ENCODE measurements at places on chromosomes 2 and 18.

- DNase-seq, result no peak
Measured at GRCh38 chr18:13536578-13536977, 189.8 kb downstream of the FAM210A start.

GRCh38 chr18:54684784-54685183 lies 93.7 kb downstream of the DYNAP start:
- no peak for DNase-seq

DNA sequence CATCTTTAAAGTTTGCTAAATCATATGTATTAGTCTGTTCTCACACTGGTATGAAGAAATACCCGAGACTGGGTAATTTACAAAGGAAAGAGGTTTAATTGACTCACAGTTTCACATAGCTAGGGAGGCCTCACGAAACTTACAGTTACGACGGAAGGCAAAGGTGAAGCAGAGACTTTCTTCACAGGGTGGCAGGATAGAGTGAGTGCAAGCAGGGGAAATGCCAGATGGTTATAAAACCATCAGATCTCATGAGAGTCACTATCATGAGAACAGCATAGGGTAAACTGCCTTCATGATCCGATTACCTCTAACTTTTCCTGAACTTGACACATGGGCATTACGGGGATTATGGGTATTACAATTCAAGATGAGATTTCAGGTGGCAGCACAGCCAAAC lies 1075.2 kb upstream of the NRXN1 start:
- DNase-seq, result no peak

- DNase-seq, result no peak
Measured at GRCh38 chr2:170817093-170818035, 677 bp downstream of the GAD1 start.

DNA sequence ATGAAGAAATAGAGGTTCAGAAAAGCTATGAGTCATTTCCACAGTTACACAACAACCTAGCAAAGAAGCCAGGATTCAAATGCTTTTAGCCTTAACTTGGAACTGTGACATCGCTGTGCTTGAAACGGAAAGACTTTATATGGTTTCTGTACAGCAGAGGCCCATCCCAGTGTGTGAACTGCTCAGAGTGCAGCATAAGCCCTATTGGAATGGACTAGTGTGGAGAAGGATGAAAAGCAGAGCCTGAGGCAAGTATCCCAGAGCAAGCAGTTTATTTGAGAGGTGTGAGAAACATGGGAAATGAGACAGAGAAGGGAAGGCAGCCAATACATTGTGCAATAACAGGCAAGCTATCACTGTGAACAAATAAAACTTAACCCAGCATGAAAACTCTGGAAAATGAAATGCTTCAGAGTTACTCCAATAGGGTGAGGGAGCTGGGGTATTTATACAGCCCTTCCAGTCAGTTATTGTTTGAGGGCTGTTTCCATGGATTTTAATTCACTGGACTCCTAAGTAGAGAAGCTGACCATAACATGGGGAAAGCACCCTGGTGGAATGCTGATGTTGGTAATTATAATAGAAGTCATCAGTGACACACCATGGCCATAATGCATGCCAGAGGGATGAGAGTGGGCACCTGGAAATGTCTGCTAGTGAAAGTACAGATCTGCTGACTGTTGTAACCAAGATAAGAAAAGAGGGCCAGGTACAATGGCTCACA lies 254.0 kb upstream of the POU3F3 start:
- no peak for DNase-seq

- DNase-seq, result no peak
Measured at GRCh38 chr2:148918554-148918953, 43.5 kb downstream of the KIF5C start.

DNA sequence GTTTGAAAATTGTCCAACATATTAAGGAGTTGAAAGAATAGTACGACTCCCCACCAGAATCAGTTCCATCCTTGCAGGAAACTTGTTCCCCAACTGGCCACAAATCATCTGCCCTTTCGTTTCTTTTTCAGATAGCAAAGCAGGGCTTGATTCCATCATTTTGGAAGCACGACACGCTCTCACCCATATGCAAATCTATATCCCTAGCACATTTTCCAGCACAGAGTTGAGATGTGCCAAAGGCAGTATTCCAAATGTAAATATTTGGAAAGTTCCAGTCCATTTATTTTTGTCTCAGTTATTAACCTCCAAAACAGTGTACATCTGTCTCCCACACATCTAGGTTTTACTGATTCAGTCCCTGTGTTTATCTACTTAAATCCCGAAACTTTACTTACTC lies 128.8 kb upstream of the BCL2L11 start:
- no peak for DNase-seq

DNA sequence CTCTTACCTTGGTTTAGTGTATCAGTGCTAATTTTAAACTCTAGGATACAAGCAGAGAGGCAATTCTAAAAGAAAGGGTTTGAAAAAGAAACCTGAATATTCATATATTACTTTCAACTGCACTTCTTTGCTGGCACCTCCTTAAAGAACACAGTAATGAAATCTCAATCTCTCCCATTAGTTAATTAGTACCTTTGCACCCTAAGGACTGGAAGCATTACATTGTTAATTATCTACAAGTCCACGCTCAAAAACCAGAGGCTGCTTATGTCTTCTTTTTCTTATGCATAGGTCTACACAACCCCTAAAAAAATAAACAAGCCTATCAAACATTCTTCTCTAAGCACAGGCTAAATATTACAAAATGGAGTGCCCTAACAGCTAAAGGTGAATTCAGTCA lies 20.2 kb downstream of the EPHA4 start:
- DNase-seq, result no peak

DNA sequence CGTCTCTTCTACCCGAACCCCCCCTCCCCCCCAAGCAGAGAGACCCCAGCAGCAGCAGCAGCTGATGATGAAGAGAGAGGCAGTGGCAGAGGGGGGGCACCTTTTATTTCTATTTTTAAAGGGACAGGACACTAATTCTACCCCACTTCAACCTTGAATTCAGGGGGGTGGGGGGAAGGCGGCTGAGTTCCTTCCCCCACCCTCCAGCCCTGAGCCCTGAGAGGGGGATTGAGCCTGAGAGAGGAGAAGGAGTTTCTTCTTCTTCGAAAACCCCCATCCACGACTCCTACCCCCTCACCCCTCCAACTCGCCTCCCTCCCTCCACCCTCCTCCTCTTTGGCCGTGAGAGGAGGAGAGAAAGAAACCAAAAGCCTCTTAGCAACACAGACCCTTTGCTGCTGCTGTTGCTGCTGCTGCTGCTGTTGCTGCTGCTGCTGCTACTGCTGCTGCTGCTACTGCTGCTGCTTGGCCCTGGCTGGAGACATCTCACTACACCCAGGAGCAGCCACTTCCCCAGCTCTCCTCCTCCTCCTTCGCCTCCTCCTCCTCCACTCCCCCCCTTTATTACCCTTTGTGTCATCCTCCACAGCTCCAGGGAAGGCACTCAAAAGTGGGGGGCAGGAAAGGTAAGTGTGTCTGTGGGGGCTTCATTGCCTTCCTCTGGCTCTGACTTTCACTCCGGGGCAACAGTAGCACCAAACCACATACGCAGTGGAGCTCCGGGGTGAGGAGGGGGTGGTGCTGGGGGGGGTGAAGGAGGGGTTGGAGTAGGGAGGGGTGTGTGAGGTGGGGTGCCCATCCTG lies at the start of gene MBD5:
Gene MBD5 (plus strand): TSS at position 33 of the 803 bp plus-strand sequence.
- no peak for DNase-seq

DNA sequence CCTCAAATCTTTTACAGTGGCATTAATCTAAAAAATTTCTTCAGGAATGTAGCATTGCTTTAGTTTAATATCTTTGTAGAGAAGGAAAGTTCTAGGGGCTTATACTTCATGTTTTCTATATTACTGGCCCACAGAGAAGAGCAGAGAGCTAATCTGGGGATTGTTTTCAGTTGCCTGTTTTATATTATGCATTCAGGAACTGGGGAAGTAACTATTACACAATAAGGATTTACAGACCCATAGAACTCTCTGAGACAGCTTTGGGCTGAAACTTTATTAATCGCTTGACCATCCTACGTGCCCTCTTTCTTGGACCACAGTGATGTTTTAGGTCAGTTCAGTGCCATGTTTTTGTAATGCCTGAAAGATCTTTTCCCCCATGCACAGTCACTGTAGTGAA lies 29.9 kb downstream of the BIRC6 start:
- no peak for DNase-seq

- no peak for DNase-seq
Measured at GRCh38 chr2:212733273-212733672, 194.7 kb upstream of the ERBB4 start.

GRCh38 chr18:9519399-9519798 lies 44.1 kb downstream of the RALBP1 start:
- DNase-seq, result no peak

- no peak for DNase-seq
Measured at GRCh38 chr2:192327576-192327975, 132.8 kb upstream of the TMEFF2 start.

GRCh38 chr2:168245074-168245825 lies 2.1 kb downstream of the STK39 start:
- no peak for DNase-seq

GRCh38 chr2:134906726-134907125 lies 11.9 kb upstream of the CCNT2 start:
- DNase-seq, result no peak

DNA sequence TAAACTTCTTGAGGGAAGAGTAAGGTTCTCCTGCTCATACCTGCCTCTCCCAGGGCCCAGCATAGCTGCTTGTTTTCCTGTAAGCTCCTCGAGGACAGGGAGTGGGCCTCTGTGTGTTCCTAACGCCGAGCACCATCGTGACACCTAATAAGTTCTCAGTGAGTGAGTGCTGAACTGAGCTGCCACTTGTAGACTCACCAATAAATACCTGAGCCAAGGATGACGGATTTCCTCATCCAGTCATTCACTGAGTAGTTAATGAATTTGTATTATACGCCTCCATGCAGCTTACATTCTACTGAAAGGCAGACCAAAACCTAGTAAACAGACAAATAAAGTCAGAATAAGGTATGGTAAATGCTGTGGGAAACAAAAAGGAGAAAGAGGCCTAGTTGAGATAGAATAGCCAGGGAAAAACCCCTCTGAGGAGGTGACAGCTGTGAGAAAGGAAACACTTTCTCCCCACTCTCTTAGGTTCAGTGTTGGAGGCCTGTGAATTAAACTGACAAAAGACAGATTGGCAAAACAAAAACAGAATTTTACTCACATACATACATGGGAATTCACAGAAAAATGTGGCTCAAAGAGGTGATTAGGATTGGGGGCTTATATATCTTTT lies 138.6 kb downstream of the B3GNT2 start:
- no peak for DNase-seq

- DNase-seq, result peak; percentile 76
Measured at GRCh38 chr2:58240670-58241545, at the start of gene FANCL. TSS of gene FANCL (minus strand) at chr2:58241325. CDS start at chr2:58241313, 12 bp downstream.

- DNase-seq, result no peak
Measured at GRCh38 chr2:232240906-232241305, 137.6 kb upstream of the ALPP start.

- no peak for DNase-seq
Measured at GRCh38 chr2:18630541-18630940, 41.2 kb upstream of the NT5C1B start.

DNA sequence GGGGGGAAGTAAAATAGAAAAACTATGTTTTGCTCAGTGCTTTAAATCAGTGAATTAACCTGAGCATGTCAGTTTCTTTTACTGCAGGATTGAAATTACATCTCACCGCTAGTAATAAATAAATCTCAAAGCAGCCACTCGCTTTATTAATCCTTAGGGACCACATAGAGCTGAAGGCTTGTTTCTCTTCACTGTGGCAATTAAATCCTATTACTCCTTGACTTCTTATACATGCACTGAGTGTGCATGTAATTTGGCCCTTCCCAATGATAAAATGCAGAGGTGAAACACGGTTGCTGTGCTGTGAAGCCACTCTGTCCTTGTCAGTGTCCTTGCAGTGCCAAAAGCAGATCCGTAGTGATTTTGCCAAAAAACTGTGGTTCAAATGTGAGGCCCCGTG lies 77.1 kb upstream of the RBM44 start:
- no peak for DNase-seq

- no peak for DNase-seq
Measured at GRCh38 chr18:13398631-13399030, 180.1 kb downstream of the LDLRAD4 start.

DNA sequence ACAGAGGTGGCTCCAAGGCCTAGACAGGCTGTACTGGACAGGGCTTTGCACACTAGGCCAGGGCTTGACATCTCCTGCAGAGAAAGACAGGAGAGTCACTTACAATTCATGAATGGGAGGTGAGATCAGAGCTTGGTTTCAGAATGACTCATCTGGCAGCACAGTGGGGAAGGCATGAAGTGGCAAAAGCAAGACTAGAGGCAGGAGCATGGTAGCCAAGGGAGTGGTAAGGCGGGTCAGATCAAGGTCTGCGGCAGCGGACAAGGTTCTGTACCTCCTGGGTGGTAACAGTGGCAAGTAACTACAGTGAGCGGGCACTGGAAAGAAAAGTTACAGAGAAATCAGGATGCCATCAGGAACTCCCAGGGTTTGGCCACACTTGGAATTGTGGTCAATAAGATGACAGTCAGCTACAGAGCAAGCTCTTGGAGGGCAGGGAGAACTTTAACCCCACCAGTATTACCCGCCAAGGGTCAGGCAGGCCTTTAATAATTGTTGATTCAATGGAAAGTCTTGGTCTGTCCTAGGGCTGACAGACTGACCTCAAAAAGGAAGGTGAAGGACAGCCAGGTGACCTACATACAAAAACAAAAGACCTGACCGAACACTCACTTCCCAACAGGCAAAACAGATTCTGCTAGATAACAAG lies 5.7 kb downstream of the MCFD2 start:
- DNase-seq, result peak; percentile 61

DNA sequence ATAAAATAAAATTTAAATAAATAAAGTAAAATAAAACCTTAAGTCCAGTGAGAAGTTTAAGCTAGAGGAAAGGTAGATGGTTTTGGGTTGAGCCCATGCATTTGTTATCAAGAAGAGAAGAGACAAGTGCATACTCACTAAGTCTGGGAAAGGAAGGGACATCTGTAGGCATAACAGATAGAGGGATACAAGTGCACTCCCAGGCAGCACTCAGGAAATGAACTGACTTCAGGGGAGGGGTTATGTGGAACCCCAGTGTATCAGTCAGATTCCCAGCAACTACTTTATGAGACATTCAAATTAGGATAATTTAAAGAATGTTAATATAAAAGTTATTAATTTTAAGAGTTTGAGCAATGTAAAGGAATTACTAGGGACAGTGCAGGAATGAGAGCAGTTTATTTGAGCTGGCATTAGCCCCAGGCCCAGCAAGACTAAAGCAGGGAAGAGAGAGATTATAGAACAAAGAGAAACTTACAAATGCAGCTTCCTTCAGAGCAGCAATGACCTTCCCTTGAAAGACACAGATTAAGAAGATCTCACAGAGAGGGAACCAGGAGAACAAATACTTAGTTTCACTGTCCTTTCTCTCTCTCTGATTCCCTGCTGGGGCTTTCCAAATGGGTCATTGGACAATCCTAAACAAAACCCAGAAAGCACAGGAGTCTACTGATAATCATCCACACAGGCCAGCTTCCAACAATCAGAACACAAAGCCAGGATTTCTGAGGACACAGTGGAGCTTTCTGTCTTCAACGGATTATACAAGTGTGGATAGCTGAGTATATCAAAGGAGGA lies 109.7 kb downstream of the ERBB4 start:
- DNase-seq, result no peak

- DNase-seq, result no peak
Measured at GRCh38 chr2:216560838-216561270, 62.2 kb downstream of the RPL37A start.
